Left ventricle myocardium inferior (tissue), 1 donor: ENCODE measurements at places on chromosomes 13 and 19.

DNA sequence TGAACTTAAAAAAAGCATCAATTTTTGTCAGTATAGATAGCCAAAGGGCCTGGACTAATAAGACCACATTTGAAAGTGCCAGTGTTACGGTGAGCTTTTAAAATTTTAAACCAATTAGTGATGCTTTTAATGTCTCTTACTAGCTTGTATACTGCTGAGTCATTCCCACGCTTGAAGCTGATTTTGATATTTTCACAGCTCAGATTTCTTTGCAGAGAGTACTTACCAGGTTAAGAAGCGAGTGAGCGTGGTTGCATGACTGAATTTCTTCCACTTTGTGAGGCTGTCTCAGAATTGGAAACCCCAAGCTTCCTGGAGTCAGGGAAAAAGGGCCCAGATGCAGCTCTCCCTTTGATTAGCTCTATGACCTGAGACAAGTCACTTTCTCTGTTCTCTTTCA lies 74.5 kb upstream of the NBEA start:
- DNase-seq, result no peak

- DNase-seq, result no peak
Observed at GRCh38 chr19:13428352-13428751, 77.9 kb downstream of the CACNA1A start.

- no peak for DNase-seq
Observed at GRCh38 chr19:28905996-28906395, 307.0 kb downstream of the UQCRFS1 start.

DNA sequence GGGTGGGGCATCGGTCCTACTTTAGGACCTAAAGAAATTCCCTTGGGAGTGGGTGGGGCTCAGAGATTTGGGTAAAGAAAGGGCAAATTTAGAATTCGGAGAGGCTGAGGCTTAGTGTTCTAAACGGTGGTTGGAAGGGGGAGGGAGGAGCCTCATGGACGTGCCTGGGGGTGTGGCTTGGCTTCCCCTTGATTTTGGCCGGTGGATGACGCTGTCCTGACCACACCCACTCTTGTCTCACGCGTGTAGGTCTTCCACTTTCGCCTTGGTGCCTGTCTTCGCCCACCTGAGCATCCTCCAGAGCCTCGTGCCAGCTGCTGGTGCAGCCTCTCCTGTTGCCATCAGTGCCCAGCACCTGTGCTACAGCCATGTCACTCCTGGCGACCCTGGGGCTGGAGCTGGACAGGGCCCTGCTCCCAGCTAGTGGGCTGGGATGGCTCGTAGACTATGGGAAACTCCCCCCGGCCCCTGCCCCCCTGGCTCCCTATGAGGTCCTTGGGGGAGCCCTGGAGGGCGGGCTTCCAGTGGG lies 1.2 kb upstream of the NUP62 start:
- peak; percentile 34 for DNase-seq

- DNase-seq, result no peak
Observed at GRCh38 chr19:3362217-3362906, 4.0 kb upstream of the NFIC start.

GRCh38 chr19:49975051-49975450 lies 14.1 kb upstream of the SIGLEC11 start:
- DNase-seq, result no peak

DNA sequence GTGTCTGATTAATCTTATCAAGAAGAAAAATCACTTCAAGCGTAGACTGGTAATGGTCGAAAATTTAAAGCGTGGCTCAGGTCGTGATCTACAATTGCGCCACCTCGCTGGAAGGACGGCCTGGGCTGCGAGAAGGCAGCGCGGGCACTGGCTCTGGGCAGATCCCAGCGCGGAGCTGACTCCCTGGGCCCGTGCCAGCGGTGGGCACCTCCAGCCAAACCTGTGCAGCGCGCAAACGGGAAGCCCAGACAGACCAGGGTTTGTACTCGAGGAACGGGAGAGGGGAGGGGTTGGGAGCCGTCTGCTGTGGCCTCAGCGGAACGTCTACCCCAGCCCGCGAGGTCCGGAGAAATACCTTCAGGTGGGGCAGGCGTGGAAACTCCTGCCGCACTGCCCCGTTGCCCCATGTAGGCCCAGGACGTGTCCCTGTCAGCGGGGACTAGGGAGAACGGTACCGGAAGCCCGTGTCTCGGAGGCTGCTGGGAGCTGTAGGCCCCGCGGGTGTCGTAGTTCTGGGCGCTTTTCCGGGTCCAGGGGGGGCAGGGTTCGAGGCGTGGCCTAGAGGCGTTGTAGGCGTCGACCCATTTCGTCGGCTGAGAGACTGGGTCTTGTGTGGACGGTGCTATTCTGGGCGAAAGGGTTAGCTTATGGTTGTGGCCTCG lies 21.1 kb downstream of the ZNF274 start:
- no peak for DNase-seq

- DNase-seq, result no peak
Observed at GRCh38 chr19:45876161-45876410, 9.9 kb downstream of the IRF2BP1 start.

DNA sequence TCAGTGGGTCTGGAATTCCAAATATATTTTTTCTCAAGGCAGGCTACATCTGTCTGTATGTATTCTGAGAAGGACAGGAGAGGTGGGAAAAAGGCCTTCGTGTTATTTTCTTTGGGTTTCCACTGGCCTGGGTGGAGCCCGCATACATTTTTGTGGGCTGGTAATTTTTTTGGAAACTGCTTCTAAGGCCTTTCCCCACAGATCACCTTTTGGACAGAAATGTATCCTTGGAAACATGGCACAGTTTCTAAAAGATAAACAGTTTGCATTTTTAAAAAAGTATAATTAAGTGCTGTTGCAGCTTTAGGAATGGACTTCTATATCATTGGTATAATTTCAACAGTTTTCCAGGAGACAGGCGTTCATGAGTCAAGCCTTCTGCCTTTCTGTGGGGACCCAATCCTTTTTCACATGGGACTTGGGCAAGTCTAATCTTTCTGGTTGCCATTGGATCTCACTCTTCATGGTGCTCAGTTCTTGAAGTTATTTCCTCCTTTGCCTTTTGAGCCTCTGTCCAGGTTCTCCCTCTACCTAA lies 8.9 kb downstream of the RFX2 start:
- DNase-seq, result no peak

DNA sequence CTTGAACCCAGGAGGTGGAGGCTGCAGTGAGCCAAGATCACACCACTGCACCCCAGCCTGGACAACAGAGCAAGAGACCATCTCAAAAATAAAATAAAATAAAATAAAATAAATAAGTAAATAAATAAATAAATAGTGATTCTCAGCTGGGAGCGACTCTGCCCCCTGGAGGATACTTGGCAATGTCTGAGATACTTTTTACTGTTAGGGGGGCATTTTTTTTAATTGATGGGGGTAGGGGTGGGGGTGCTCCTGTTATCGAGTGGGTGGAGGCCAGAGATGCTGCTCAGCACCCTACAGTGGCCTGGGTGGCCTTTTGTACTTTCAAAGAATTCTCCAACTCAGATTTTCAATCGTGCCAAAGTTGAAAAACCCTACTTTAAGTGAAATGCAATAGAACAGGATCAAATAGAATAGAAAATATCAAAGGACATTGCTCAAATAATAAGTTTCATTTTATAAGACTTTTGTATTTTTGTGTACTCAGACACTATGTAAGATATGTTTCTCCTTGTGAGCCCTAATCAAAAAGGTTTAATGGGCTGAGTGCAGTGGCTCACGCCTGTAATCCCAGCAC lies 7.1 kb upstream of the CLPP start:
- no peak for DNase-seq

GRCh38 chr13:46484561-46484960 lies 68.4 kb upstream of the LRCH1 start:
- no peak for DNase-seq

DNA sequence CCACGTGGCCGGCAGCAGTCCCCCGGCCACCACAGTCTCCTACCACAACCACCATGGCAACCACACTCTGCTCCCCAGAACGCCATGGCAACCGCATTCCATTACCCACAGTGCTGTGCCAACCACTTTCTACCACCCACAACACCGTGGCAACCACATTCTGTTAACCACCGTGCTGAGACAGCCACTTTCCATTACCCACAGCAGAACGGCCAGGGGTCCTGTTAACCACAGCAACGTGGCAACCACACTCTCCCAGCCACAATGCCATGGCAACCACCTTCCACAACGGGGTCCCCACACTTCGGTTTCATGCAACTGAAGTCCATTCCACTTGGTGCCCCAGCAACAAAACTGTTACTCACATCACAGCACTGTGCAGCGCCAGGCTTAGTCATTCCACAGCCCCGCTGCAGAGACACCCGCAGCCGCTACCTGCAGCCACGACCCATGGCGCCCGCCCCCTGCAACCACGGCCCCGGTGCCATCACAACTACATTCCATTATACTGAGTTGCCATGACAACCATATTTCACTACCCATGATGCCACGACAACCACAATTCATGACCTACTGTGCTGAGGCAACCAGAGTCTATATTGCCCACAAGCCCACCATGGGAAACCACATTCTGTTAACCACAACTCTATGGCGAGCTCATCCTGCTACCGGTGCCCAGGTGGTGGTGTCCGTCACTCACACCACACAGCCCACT lies 10.0 kb downstream of the DPF1 start:
- no peak for DNase-seq

GRCh38 chr19:4728871-4729270 lies 5.2 kb upstream of the DPP9 start:
- DNase-seq, result no peak

GRCh38 chr13:111398196-111398595 lies 77.8 kb downstream of the TEX29 start:
- DNase-seq, result no peak

- no peak for DNase-seq
Observed at GRCh38 chr19:31715249-31715945, 366.2 kb upstream of the TSHZ3 start.

DNA sequence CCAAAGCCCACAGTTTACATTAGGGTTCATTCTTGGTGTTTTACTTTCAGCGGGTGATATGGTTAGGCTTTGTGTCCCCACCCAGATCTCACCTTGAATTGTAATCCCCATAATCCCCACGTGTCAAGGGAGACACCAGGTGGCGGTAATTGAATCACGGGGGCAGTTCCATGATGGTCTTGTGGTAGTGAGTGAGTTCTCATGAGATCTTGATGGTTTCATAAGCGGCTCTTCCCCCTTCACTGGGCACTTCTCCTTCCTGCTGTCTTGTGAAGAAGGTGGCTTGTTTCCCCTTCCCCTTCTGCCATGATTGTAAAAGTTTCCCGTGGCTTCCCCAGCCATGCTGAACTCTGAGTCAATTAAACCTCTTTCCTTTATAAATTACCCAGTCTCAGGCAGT lies 12.0 kb downstream of the FPR2 start:
- DNase-seq, result no peak

DNA sequence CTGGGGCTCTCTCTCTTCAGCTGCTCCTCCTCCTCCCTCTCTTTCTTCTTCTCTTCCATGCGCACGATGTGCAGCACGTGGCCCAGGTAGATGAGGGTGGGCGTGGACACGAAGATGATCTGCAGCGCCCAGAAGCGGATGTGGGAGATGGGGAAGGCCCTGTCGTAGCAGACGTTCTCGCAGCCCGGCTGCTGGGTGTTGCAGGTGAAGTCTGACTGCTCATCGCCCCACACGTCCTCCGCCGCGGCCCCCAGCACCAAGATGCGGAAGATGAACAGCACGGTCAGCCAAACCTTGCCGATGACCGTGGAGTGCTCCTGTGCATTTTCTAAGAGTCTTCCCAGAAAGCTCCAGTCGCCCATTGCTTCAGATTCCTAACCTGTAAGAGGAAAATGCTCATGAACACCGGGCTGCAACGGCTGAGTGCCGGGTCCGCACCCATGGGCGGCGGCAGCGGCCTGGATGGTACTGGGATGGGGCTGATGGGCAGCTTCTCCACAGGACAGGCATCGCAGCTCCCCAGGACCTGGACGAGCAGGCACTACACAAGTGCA lies 17.8 kb downstream of the GJA3 start:
- no peak for DNase-seq

GRCh38 chr19:44582581-44583265 lies 30.6 kb upstream of the IGSF23 start:
- no peak for DNase-seq

DNA sequence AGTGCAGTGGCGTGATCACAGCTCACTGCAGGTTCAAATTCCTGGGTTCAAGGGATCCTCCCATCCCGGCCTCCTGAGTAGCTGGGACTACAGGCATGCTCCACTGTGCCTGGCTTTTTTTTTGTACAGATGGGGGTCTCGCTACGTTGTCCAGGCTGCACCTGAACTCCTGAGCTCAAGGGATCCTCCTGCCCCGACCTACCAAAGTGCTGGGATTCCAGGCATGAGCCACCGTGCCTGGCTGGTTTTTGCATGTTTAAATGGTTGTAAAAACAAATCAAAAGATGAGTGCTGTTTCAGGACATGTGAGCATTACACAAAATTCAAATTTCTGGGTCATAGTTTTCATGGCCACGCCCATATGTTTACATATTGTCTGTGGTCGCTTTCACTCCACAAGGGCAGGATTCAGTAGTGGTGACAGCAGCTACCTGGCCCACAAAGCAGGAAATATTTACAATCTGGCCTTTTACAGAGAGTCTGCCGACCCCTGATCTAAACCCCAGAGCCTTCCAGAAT lies 5.3 kb downstream of the MATK start:
- DNase-seq, result no peak

DNA sequence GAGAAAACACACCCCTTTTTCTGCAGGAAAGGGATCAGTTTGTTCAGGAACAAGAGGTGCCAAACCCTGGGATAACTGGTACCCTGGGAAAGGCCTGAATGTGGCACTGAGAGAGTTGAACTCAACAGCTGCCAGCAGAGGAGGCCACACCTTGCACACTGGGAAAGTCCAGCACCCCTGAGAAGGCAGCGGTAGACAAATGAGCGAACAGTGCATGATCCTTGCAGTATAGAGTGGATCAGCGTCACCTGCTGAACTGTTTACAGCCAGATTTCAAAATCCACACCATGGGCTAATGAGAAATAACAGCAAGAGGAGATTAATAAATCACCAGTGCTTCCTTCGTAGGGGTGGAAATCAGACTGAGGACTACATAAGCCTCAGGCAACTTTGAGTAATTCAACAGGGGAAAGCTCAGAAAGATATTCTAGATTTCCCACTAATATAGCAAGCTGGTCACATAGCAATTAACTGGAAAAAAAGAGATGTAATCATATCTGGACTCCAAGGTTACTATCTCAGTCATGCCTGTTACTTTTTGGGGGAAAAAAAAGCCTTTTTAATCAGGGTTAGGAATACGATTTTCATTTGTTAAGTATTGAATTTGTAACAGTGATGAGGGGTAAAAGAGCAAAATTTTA lies 52.0 kb downstream of the DCT start:
- no peak for DNase-seq

DNA sequence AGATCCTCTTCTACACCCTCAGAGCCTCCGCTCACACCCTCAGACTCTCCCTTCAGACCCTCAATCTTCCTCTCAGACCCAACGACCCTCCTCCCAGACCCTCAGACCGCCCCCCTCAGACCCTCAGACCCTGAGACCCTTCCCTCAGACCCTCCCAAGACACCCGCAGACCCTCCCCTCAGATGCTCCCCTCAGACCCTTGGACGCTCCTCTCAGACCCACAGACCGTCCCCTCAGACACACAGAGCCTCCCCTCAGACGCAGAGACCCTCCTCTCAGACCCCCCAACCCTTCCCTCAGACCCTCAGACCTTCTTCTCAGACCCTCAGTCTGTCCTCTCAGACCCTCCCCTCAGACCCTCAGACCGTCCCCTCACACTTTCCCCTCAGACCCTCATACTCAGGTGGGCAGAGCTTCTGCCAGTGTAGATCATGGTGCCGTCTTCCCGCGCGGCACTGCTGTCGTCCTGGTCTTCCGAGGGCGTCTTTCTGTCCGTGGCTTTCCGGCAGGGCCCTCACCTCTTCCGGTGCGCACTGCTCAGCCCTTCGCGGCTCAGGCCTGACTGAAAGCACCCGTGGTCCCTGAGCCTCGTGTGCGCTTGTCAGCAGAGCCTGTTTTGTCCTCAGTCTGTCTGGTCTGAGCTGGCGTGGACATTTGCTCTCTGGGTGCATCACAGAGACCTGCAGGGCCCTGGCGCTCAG lies 18.9 kb upstream of the TFDP1 start:
- DNase-seq, result no peak
